ENCODE measurements at places on chromosomes 13 and 19.
A peak's percentile ranks its signal among the peaks of the same experiment; 100 is the strongest.

GRCh38 chr13:97559981-97560380 is 126.0 kb downstream of the RAP2A start:
- DNase-seq = no peak

GRCh38 chr19:46756544-46756888 is 10.3 kb upstream of the STRN4 start:
- DNase-seq = no peak

- no peak for DNase-seq
These were observed 1687.5 kb downstream of the EFNB2 start for GRCh38 chr13:104847922-104848321.

GRCh38 chr19:4523306-4524110 is 5.2 kb upstream of the PLIN4 start:
- DNase-seq = no peak

- DNase-seq = no peak
These were observed 1.3 kb downstream of the ITGBL1 start for GRCh38 chr13:101453784-101454201.

- DNase-seq = no peak
These were observed at the start of gene PRTN3 for GRCh38 chr19:840519-841206. TSS of gene PRTN3 (plus strand) at chr19:840999. CDS start at chr19:841009, 10 bp downstream.

DNA sequence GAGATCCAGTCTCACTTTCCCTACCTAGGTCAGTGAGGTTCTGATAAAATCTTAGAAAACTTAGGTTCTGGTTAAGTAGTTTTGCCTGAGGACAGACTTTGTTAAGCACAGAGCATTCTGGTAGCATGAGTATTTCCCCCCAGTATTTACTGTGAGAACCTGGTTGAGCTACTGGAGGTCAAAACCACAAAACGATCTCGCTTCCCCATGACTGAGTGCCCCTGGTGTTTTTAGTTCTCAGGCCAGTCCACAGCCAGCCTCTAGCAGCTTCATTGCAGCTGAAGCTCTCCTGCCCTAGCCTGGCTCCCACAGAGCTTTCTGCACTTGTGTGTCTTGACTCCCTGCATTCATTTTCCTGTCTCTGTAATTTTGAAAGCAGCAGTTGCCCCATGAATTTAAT is 1138.2 kb downstream of the UQCRFS1 start:
- no peak for DNase-seq

- DNase-seq = no peak
These were observed 135.9 kb downstream of the DLEU7 start for GRCh38 chr13:50707628-50708027.

- DNase-seq = peak; percentile 2
These were observed 37.6 kb downstream of the SOX21 start for GRCh38 chr13:94674609-94675348.

DNA sequence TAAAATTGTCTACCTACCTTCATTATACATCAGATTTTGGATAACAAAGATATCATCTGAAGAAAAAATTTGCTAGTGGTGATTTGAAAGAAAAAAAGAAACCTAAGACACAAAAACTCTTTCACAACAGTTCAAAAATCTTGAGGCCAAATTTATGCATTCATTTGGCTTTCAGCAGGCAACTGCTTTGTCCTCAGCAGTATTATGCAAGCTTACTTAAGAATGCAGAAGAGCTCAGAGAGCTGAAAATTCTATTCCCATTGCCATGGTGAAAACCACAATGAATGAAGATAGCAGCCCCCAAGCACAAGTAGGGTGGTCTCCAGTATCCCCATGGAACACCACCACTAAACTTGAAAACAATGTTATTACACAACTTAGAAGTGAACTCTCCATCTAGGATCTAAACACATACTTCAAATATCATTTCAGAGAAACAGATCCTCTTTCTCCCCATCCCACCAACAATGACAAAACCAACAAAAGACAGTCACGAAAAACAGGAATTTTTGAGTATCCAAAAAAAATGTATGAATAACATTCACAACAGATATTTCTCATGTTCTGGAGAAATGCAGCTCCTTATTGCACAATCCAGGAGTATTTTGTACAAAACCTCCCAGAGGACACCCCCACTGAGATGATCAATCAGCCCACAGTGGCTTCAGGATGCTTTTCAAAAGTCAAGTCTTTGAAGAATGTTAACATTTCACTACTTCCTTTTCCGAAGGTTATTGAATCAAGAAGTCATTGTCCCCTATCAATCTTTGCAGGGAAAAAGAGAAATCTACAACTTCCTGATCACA is 192.7 kb downstream of the LHFPL6 start:
- DNase-seq = no peak

All from stimulated activated CD8-positive, alpha-beta memory T cell treated with anti-CD3 and anti-CD28 coated beads, Interleukin-4, amount 100 ng/mL, for 4 hours (primary cell).